H9 (cell line): ENCODE measurements at places on chromosomes 3 and 15. TPM values are rescaled to one million over a fixed set of nuclear protein-coding genes. Genes with fewer than 3 reads are reported as not detected.
A peak's percentile ranks its signal among the peaks of the same experiment; 100 is the strongest.

DNA sequence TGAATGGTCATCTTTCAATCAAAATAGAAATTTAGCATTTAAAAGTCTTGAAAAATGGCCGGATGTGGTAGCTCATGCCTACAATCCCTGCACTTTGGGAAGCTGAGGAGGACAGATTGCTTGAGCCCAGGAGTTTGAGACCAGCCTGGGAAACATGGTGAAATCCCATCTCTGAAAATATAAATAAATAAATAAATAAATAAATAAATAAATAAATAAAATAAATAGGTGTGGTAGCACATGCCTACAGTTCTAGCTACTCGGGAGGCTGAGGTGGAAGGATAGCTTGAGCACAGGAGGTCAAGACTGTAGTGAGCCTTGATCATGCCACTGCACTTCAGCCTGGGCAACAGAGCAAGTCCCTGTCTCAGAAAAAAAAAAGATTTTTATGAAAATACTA lies 25.9 kb downstream of the SLC30A4 start:
- no peaks in the 10 kb centered on the region for H3K27me3 ChIP-seq
- DNase-seq = no peak
- no peaks in the 10 kb centered on the region for H3K36me3 ChIP-seq
- H3K4me1 ChIP-seq = no peaks in the 10 kb centered on the region

GRCh38 chr3:98655666-98656065 lies 62.3 kb upstream of the CPOX start:
- no peaks in the 10 kb centered on the region for H3K4me1 ChIP-seq
- no peak overlapping the region for H3K4me3 ChIP-seq
- no peaks in the 10 kb centered on the region for H3K27me3 ChIP-seq
- no peaks in the 10 kb centered on the region for H3K36me3 ChIP-seq

DNA sequence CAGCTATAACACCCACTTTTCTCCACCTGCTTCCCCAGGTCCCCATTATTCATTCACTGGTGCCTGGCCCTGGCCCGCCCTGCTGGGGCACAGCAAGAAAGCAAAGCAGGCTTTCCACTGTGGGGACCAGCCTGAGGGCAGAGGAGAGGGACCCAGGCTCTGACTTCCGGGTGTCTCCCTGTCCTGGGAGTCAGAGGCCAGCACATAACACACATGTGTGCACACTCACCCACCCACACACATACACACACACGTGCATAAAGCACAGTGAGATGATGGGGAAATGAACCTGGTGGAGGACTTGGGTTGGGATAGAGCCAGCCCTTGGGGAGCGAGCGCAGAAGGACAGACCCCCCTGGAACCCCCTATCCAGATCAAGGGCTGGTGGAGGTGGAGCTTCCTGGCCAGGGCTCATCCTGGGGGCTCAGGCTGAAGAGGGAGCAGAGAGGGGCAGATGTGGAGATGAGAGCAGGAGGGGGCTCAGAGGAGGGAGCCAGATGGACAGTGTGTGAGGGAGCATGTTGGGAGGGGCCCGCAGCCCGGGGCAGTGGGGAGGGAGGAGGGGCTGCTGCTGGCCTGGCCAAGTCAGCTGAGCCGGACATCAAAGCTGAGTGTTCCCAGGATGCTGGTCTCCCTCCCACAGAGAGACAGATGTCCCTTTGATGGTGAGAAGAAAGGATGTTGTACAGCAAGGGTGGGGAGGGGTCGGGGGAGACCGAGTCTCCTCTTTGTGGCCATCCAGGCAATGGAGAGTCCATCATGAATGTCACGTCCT lies 78.2 kb downstream of the LINGO1 start:
- DNase-seq = no peak
- no peaks in the 10 kb centered on the region for H3K27me3 ChIP-seq
- H3K4me1 ChIP-seq = no peaks in the 10 kb centered on the region; the same call in 1 of the 2 replicates
- H3K27ac ChIP-seq = no peak overlapping the region

GRCh38 chr3:46998852-46999515 lies 19.5 kb downstream of the NBEAL2 start:
- no peaks in the 10 kb centered on the region for H3K4me1 ChIP-seq
- H3K36me3 ChIP-seq = peaks cover 33% of the 10 kb centered on the region
- DNase-seq = no peak
- H3K27me3 ChIP-seq = no peaks in the 10 kb centered on the region

- no peaks in the 10 kb centered on the region for H3K36me3 ChIP-seq
- H3K27me3 ChIP-seq = no peaks in the 10 kb centered on the region
- H3K4me1 ChIP-seq = no peaks in the 10 kb centered on the region
- H3K4me3 ChIP-seq = no peak overlapping the region
- DNase-seq = no peak
- H3K27ac ChIP-seq = no peak overlapping the region
These were observed 14.7 kb downstream of the VGLL3 start for GRCh38 chr3:86976219-86976618.

GRCh38 chr15:68553994-68554720 lies 24.6 kb upstream of the CORO2B start:
- no peaks in the 10 kb centered on the region for H3K36me3 ChIP-seq
- peak; percentile 72 for DNase-seq
- H3K27me3 ChIP-seq = no peaks in the 10 kb centered on the region; the same call in 1 of the 2 replicates
- no peak overlapping the region for H3K4me3 ChIP-seq

- no peaks in the 10 kb centered on the region for H3K4me1 ChIP-seq
- H3K4me3 ChIP-seq = peak overlapping the region; percentile 48
- H3K27ac ChIP-seq = no peak overlapping the region
- no peaks in the 10 kb centered on the region for H3K36me3 ChIP-seq
- H3K27me3 ChIP-seq = no peaks in the 10 kb centered on the region; the same call in 1 of the 2 replicates
These were observed 10.3 kb upstream of the KIF7 start for GRCh38 chr15:89665449-89666181.

DNA sequence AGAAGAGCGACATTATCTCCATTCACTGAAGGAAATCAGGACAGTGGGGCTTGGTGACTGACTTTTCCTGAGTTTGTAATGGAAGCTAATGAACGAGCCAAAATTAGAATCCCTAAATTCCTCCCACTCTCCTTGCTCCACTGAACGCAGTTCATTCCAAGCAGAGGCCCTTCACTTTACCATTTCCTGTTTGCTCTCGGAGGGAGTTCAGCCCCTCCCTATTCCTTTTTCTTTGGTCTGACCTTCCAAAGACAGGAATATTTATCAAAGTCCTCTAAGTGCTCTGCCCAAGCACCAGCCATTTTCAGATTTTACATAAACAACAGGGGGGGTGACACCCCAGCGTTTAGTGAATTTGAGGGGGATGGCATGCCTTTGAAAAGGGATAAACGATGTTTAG lies 24.0 kb upstream of the PTPRG start:
- no peaks in the 10 kb centered on the region for H3K36me3 ChIP-seq
- peak; percentile 52 for DNase-seq
- peak overlapping the region; percentile 12; the same call in 1 of the 2 replicates for H3K4me3 ChIP-seq
- peaks cover 6% of the 10 kb centered on the region; the same call in 1 of the 2 replicates for H3K4me1 ChIP-seq

GRCh38 chr15:40320931-40321371 lies 2.5 kb upstream of the INAFM2 start:
- no peaks in the 10 kb centered on the region; the same call in 1 of the 2 replicates for H3K27me3 ChIP-seq
- peak overlapping the region; percentile 2; the same call in 1 of the 3 replicates for H3K4me3 ChIP-seq
- no peak overlapping the region for H3K27ac ChIP-seq
- no peak for DNase-seq
- H3K4me1 ChIP-seq = peaks cover 5% of the 10 kb centered on the region; the same call in 1 of the 2 replicates

DNA sequence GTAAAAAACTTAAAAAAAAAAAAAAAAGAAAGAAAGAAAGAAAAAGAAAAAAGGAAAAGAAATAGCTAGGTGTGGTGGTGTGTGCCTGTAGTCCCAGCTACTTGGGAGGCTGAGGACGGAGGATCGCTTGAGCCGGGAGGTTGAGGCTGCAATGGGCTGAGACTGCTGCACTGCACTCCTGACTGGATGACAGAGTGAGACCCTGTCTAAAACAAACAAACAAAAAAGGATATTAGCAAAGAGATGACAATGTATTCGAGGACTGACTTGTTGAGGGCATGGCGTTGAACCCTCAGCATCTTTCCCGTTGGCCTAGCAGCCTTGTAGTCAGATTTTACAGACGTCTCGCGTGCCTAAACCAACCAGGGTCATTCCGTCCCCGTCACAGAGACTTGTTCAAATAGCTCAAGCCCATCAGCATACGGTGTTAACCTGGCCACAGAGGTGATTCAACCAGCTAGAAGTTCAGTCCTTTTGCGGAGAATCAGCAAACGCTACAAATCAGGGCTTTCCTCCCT lies 528 bp upstream of the NIT2 start:
- H3K27me3 ChIP-seq = no peaks in the 10 kb centered on the region
- no peaks in the 10 kb centered on the region; the same call in 2 of the 3 replicates for H3K36me3 ChIP-seq
- no peak for DNase-seq
- peak overlapping the region; percentile 83 for H3K4me3 ChIP-seq
- H3K4me1 ChIP-seq = no peaks in the 10 kb centered on the region
- H3K27ac ChIP-seq = peak overlapping the region; percentile 2

The DPPA2 gene
- 3.1 and 3.2 TPM in 2 replicates for total RNA-seq

The PLCB2 gene
- 5.7 and 7.4 TPM in 2 replicates for total RNA-seq
